ENCODE measurements at places on chromosomes 1 and 21.

DNA sequence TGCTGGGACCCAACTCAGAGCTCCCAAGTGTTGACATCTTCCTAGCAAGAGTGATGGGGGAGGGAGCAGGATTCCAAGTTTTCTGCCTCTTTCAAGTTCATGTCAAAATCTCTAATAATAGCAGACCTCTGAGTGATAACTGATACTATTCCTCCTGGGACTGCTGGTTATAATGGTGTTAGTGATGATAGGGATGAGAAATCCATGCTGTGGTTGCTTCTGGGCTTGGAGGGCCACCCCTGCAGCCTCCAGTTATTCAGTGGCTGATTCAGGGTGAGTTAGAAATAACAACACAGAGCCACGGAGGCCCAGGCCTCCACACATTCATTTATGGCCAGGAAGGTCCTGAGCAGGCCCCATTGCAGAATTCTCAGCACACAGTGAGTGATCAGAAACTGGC, 40.6 kb upstream of the ARTN start:
- H3K4me3 ChIP-seq, result no peak overlapping the region
- H3K27ac ChIP-seq, result no peak overlapping the region
- no peak for DNase-seq
- H3K4me1 ChIP-seq, result no peaks in the 10 kb centered on the region

GRCh38 chr1:204084247-204084772, 11.4 kb downstream of the SOX13 start:
- DNase-seq, result no peak
- no peak overlapping the region for H3K4me3 ChIP-seq
- no peaks in the 10 kb centered on the region for H3K27me3 ChIP-seq
- no peaks in the 10 kb centered on the region for H3K36me3 ChIP-seq
- H3K27ac ChIP-seq, result no peak overlapping the region

DNA sequence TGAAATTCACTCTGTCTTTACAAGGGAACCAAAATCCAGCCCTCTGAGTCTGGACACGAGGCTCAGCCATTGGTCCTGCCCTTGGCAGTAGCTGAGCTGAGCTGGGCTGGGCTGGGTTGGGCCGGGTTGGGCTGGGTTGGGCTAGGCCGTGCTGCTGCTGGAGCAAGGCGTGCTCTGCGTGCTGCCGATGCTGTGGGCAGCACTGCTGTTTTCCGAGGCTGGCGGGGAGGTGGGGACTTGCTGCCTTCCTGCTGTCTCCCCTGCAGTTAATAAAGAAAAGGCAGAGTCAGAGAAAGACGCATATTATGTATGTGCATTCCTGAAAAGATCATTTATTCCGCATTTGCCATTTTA, 182.9 kb downstream of the CDC7 start:
- no peak overlapping the region for H3K27ac ChIP-seq
- DNase-seq, result no peak
- no peaks in the 10 kb centered on the region for H3K27me3 ChIP-seq
- peaks cover 25% of the 10 kb centered on the region for H3K4me1 ChIP-seq

GRCh38 chr1:38257374-38257773, 210.8 kb upstream of the POU3F1 start:
- no peaks in the 10 kb centered on the region for H3K27me3 ChIP-seq
- H3K27ac ChIP-seq, result no peak overlapping the region
- no peak for DNase-seq
- no peaks in the 10 kb centered on the region for H3K4me1 ChIP-seq

DNA sequence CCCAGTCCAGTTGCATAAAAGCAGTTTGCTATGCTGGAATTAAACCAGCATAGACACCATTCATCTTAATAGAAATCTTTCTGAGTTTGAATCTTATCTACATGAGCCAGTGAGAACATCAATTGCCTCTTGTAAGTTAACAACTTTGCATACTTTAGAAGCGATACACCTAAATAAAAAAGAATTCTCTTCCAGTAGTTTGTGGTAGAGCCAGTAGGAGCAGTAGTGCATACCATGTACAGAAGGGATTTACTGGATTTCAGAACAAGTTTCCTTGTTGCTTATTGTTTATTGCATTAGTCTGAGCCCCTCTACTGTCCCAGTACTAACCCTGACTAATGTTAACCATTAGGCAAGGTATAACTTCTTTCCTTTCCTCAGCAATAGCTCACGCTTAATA, 313.1 kb downstream of the TGFB2 start:
- no peak overlapping the region for H3K27ac ChIP-seq

GRCh38 chr1:226541631-226542622, 6.6 kb upstream of the STUM start:
- H3K4me1 ChIP-seq, result no peaks in the 10 kb centered on the region
- H3K27me3 ChIP-seq, result no peaks in the 10 kb centered on the region
- H3K4me3 ChIP-seq, result no peak overlapping the region

DNA sequence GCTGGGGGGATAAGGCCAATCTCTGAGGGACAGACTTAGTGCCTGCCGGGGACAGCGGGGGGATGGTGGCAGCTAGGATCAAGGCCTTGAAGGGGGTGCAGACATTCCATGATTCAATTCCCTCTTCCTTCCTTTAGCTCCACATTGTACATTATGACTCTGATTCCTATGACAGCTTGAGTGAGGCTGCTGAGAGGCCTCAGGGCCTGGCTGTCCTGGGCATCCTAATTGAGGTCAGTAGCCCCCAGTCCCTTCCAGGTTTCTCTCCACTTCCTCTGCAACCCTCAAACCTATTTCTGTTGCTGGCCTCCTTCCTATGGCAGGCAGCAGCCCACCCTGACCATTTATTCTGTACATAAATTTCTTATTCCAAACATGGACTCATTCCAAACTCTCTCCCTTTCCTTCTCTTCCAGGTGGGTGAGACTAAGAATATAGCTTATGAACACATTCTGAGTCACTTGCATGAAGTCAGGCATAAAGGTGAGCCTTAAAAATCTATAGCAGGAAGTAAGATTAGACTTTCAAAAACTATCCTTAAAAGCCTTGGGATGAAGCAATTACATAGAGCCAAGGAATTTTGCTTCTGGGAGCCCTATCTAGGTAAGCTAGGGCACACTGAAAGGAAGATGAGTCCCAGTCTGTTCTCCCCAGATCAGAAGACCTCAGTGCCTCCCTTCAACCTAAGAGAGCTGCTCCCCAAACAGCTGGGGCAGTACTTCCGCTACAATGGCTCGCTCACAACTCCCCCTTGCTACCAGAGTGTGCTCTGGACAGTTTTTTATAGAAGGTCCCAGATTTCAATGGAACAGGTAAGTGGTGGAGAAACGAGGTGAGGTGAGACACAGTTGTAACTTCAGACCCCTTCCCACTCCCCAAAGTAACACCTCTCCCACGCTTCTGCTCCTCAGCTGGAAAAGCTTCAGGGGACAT, 5.1 kb downstream of the CA14 start:
- no peak overlapping the region for H3K4me3 ChIP-seq
- peaks cover 9% of the 10 kb centered on the region for H3K4me1 ChIP-seq
- H3K36me3 ChIP-seq, result peaks cover 18% of the 10 kb centered on the region

Data from CD8-positive, alpha-beta memory T cell (primary cell).